ENCODE measurements at places on chromosomes 4 and X.

DNA sequence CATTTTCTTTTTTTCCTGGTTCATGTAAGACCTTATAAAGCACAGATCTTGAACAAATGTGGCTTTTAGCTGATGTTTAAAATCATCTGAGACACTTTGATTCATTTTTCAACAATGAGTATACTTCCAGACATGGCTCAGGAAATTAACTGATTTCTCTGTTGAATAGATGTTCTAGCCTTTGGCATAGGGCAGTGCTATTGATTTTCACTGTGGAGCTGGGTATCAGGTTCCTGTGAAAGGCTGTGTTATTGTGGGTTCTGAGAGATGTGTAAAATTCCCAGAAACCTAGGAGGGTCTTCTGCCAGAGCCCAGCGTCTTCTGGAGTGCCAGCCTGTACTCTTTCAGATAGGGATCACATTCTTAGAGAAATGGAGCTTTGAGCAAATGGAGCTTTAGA, 278.9 kb downstream of the EPHA5 start:
- DNase-seq: no peak

DNA sequence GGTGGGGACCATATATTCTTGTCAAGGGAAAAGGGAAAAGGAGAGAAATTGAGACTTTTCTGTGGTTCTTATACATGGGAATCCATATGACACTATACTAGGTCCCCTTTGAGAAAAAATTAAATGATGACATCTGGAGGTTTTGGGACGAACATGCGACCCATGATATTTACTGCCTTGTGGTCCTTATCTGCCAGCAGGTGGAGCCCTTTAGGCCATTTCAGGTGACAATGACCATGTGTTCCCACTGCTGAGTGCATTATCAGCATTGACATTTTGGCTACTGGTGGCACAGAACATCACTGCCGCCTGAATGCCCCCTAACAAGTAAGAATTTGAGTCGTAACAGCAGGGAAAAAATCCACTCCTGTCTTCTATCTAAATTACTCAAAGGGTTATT, 843.4 kb downstream of the FSTL5 start:
- DNase-seq: peak; percentile 68

DNA sequence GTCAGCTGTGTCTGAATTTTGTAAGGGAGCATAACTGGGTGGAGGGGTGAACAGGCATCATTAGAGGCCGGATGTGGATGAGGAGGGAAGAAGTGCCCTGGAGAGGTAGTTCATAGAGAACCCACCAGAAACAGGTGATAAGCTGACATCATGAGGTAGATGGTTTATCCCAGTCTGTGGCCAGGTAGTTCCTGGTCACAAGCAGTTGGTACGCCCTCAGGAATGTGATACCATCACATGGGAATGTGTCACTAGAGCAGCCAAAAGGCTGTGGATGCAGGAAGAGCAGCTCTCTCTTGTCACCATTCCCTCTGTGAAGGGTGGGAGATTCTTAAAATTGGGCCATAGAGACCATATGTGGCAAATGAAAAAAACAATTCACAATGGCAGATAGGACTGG, 21.9 kb downstream of the MSN start:
- no peak for DNase-seq

DNA sequence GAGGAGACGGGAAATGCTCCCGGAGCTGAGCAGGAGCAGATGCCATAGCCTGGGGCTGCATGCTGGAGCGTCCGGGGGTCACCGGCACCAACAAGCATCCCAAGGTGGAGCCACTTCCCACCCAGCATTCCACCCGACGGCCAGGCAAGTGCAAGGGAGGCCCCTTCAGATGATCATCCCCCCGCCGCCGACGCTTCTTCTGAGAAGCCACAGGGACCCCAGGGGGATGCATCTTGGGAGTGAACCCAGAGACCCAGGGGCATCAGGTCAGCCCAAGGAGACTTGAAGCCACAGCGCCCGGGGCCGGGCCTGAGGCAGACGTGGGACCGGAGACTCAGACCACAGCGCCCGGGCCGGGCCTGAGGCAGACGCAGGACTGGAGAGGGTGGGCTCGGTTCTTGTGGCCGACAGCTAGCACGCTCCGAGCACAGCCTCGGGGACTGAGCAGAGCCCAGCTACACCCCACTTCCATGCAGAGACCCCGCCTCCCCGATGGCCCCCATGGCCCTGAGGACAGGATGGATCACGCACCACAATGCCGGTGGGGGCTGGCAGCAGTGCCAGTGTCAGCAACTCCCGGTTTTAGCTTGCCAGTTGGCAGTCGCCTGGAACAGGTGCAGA, 33.0 kb upstream of the CPLX1 start:
- DNase-seq: no peak

GRCh38 chrX:111914398-111915090, 38.6 kb downstream of the TRPC5OS start:
- no peak for DNase-seq

GRCh38 chrX:153353416-153353815, 19.5 kb downstream of the ZNF275 start:
- DNase-seq: no peak

GRCh38 chr4:72846280-72847111, 223.0 kb downstream of the COX18 start:
- DNase-seq: peak; percentile 48

DNA sequence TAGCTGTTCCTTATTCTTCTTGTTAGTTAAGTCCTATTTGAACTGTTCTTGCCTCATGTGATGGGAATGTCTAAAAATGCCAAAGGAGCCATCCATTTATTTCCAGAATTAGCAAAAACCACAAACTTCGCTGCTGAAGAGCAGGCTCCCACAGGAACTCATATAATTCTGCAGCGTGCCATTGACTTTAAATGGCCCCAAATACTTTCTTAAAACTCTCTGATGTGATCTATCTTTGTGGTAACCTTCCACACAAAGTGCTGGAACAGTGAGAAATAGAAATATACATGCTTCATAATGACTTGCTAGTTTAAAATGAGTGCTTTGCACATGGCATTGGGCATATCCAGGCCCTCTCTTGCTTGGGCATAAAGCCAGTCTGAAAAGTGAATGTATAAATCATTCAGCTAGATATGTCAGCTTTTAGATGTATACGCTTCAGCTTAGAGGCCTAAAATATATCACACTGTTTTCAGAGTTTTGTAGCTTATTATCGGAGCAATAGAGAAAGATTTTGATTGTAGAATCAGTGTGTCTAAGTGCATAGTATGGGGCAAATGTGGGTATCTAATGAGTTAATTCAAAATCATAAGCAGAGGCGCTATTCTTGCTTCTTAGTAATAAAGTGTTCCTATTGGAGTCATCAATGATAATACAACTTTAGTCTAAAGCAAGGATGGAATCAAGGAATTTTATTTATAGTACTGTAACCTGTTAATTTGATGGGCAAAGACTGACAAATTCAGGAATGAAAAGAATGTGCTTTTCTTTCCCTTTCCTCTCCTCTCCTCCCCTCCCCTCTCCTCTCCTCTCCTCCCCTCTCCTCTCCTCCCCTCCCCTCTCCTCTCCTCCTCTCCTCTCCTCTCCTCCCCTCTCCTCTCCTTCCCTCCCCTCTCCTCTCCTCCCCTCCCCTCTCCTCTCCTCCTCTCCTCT, 392.2 kb upstream of the ZFP42 start:
- DNase-seq: no peak

- no peak for DNase-seq
These were observed 22.8 kb upstream of the AP1S2 start for GRCh38 chrX:15877380-15877779.

- DNase-seq: no peak
These were observed 10.3 kb upstream of the BST1 start for GRCh38 chr4:15692602-15693001.

GRCh38 chr4:138299881-138300280, 57.7 kb upstream of the SLC7A11 start:
- no peak for DNase-seq

GRCh38 chr4:89868999-89869589, 25.6 kb upstream of the MMRN1 start:
- no peak for DNase-seq

DNA sequence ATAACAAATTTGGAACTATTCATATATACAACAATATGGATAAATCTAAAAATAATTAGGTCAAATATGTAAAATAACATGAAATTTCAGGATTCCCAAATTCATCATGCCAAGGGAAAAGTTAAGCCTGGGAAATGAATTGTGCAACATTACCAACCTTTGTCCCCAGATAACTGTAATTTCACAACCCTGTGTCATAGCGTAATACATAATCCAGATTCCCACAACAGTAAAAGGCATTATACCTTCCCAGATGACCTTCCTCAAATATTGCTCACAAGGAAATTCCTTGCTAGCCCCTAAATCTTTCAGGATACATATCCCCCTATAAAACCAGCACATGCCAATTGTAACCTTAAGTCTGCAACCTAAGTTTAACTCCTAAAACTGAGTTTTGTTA, 32.9 kb upstream of the RAB40A start:
- DNase-seq: no peak

DNA sequence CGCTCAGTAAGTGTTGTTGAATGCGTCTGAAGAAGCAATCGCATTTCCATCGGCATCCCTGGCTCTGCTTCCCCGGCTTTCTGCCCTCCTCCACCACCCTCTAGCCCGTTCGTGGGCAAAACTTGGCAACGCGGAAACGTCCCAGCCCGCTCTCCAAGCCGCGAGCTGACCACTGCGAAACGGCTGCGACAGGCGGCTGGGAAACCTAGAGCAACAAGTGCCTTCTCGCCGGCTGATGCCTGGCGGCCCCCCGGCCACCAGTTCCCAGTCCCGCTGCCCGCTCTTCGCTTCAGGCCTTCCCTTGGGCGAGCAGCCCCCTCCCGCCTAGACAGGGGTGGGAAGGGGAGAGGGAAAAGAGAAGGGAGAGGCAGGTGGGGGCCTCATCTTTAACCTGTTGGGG, 837 bp downstream of the CITED1 start:
- DNase-seq: no peak

GRCh38 chrX:40080894-40081678, 16.7 kb downstream of the BCOR start:
- DNase-seq: no peak

GRCh38 chr4:112318239-112319142, 21.3 kb downstream of the ALPK1 start:
- DNase-seq: peak; percentile 79

- DNase-seq: peak; percentile 18
These were observed at the start of gene NUDT11 for GRCh38 chrX:51496501-51497291. TSS of gene NUDT11 (minus strand) at chrX:51496592. CDS start at chrX:51496444, 148 bp downstream.

- DNase-seq: no peak
These were observed 182.8 kb downstream of the QDPR start for GRCh38 chr4:17329046-17329445.

- no peak for DNase-seq
These were observed 47.0 kb downstream of the FAT1 start for GRCh38 chr4:186676531-186677161.

- no peak for DNase-seq
These were observed 19.8 kb downstream of the NSG1 start for GRCh38 chr4:4406455-4407298.

- DNase-seq: peak; percentile 79
These were observed 557.6 kb upstream of the DIPK2B start for GRCh38 chrX:45758319-45758718.

GRCh38 chr4:3416821-3417221, 24.9 kb upstream of the HGFAC start:
- no peak for DNase-seq

DNA sequence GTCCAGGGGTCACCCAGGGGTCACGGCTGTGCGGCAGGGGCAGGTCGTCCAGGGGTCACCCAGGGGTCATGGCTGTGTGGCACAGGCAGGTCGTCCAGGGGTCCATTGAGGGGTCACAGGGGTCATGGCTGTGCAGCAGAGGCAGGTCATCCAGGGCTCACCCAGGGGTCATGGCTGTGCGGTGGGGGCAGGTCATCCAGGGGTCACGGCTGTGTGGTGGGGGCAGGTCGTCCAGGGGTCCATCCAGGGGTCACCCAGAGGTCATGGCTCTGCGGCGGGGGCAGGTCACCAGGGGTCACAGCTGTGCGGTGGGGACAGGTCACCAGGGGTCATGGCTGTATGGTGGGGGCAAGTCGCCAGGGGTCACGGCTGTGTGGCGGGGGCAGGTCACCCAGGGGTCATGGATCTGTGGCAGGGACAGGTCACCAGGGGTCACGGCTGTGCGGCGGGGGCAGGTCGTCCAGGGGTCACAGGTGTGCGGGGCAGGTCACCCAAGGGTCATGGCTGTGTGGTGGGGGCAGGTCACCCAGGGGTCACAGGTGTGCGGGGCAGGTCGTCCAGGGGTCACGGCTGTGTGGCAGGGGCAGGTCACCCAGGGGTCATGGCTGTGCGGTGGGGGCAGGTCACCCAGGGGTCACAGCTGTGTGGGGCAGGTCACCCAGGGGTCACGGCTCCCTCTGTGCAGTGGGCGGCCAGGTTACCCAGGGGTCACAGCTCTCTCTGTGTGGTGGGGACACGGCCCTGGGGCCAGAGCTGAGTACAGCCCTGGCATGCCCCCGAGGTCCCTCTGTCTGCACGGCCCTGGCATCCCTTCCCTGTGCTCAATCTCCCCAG, 16.0 kb downstream of the ATP5ME start:
- no peak for DNase-seq

DNA sequence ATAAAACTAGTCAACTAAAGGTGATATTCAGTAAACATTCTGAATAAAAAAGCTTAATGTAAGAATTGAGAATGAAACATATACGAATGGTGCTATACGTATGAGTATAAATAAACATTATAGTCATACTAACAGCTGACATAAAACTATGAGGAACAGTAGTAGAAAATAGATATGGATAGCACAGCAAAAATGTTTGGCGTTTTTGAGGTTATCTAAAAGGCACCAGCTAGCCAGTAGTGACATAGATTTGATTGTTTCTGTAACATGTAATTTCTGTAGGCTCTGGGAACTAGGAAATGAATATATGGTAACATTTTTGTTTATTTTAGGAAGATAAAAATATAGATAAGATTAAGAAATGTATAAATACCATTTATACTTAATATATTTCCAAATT, 69.3 kb downstream of the SNX25 start:
- no peak for DNase-seq

GRCh38 chr4:119479180-119479808, 149.3 kb downstream of the PDE5A start:
- DNase-seq: no peak

GRCh38 chr4:169823685-169824084, 65.9 kb upstream of the HPF1 start:
- DNase-seq: peak; percentile 33

- DNase-seq: no peak
These were observed 2407.1 kb downstream of the ARAP2 start for GRCh38 chr4:33837043-33837838.

GRCh38 chrX:130887376-130887775, 15.6 kb downstream of the ENOX2 start:
- no peak for DNase-seq

GRCh38 chr4:61877893-61878292, 677.8 kb downstream of the ADGRL3 start:
- no peak for DNase-seq

GRCh38 chr4:109434007-109434971, 674 bp downstream of the SEC24B start:
- DNase-seq: peak; percentile 26
